ENCODE measurements at places on chromosomes 4 and X.
A peak's percentile ranks its signal among the peaks of the same experiment; 100 is the strongest.

DNA sequence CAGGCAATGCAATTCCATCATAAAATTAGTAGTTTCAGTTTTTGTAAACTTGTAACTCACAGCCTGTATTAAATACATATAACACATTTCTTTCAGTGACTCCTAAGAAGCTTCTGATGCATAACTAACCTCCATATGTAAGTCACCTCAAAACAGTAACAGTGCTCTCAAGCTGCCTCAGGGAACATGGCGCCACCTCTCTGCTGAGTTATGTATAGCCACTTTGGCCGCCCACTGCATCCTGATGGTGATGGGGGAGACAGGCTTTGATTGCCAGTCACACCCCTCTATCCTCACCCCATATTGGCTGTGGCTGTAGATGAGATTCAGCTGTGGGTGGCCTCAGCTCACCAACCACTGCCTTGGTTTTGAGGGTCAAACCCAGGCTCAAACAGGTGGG is 54.3 kb downstream of the LRBA start:
- DNase-seq, result peak; percentile 64

DNA sequence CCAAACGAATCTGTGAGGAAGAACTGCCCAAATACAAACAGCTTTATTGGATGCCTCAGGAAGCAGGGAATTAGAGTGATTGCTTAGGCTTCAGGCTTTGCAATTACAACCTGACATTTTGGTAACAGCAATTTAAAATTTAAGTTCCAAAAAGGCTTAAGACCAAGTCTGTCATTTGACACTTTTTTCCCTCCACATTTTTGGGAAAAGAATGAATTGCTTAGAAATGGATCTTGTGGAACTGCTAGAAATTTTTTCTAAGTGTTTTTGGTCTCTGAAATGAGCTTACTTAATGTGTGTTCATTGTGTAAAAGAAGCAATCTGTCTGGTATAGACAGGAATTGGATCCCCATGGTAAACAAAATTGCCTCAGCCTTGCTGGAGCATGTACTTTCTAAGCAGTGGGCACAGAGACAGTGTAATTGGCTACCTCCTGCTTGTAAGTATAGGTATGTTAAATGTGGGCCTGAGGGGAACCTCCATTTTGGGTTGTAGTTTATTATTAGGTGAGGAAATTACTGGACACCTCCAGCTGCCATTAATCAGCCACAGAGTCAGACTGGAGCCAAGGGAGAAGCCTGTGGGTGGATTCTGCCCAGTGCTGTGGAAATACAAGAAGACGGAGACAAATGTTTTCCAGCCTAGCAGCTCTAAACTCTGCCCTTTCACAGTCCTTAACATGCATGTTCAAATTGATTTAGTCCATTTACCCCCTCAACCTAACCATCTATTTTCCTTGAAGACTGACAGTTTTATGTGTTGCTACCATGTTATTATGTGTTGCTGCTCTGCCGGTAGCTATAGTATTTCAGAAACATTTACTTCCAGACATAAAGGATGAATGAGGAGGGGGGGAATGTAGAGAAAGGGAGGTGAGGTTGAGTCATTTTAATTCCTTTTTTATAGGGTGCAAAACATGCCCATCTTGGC is 473.0 kb downstream of the SPRY1 start:
- no peak for DNase-seq

GRCh38 chr4:76984788-76985211 is 35.2 kb downstream of the SEPTIN11 start:
- peak; percentile 79 for DNase-seq

DNA sequence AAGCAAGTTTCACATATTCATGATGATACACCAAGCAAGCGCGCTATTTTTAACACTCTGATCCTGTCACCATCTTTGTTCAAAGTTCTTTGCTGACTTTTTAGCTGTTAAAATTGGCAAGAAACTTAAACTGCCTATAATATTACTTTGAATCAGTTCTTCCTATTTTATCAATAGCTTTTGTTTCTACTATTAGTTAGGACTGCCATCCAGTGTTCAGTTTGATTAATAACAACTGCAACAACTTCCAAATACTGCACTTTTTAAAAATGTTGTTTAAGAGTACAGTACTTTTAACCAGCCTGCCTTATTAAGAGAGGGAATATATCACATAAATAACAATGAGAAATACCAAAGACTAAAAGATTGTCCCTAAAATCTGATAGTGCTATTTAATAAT is 614.3 kb downstream of the FAM133A start:
- DNase-seq, result no peak

Measured in A673 (cell line).